Astrocyte (in vitro differentiated cells and primary cell): ENCODE measurements at places on chromosomes 13 and 19.

- H3K27ac ChIP-seq: no peak overlapping the region
- H3K27me3 ChIP-seq: no peaks in the 10 kb centered on the region
- no peak overlapping the region for H3K4me3 ChIP-seq
- H3K36me3 ChIP-seq: no peaks in the 10 kb centered on the region
- DNase-seq: no peak
Measured at GRCh38 chr19:7213628-7214323, 80.4 kb downstream of the INSR start.

GRCh38 chr19:18093439-18094161 is 4.0 kb upstream of the MAST3 start:
- H3K27ac ChIP-seq: no peak overlapping the region
- peaks cover 10% of the 10 kb centered on the region for H3K27me3 ChIP-seq
- no peak overlapping the region for H3K4me3 ChIP-seq
- no peaks in the 10 kb centered on the region for H3K36me3 ChIP-seq
- DNase-seq: no peak

GRCh38 chr13:89704040-89704439 is 1643.4 kb upstream of the MIR17HG start:
- H3K27me3 ChIP-seq: no peaks in the 10 kb centered on the region
- no peak for DNase-seq
- no peak overlapping the region for H3K27ac ChIP-seq
- no peaks in the 10 kb centered on the region for H3K36me3 ChIP-seq

DNA sequence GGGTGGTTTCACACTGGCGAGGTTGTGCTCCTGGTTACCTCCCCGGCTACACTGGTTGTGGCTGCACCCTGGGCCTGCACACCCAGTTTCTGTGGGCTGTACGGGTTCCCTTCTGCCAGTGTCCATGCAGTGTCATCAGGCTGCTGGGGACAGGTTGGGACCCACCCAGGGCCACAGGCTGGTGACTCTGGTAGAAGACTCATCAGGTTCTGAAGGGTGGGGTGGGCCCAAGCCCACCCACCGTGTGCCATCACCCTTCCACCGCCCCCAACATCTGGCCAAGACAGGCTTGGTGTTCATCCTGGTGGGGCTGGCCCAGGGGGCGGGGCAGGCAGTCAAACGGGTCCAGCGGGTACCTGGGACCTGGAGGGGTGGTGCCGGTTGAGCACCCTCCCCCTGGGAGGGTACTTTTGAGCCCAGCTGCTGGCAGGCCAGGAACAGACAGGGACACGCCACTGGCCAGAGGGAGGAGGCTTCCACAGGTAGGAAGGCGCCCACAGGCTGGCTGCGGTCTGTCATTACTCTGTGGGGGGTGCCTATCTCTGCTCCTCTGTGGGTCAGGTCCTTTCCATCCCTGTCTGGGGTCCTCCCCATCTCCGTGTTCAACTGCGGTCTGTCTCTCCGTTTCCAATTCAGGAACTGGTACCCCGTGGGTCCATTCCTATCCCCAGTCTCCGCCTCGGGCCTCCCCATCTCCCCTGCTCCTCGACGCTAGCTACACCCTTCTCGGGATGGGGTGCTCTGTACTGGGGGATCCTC is at the start of gene RNF225:
Gene RNF225, plus strand, starts transcription at position 437 of the 759 bp plus-strand sequence. CDS start 434 bp downstream, outside the sequence.
- no peak within 1 kb of the TSS for H3K27ac ChIP-seq
- peaks cover 25% of the 10 kb centered on the region for H3K36me3 ChIP-seq
- no peak for DNase-seq
- peaks cover 8% of the 10 kb centered on the region for H3K4me1 ChIP-seq

GRCh38 chr13:99332456-99332855 is 25.3 kb upstream of the GPR183 start:
- no peak overlapping the region for H3K4me3 ChIP-seq
- H3K4me1 ChIP-seq: peaks cover 6% of the 10 kb centered on the region
- H3K36me3 ChIP-seq: no peaks in the 10 kb centered on the region
- no peak overlapping the region for H3K27ac ChIP-seq
- no peaks in the 10 kb centered on the region for H3K27me3 ChIP-seq

DNA sequence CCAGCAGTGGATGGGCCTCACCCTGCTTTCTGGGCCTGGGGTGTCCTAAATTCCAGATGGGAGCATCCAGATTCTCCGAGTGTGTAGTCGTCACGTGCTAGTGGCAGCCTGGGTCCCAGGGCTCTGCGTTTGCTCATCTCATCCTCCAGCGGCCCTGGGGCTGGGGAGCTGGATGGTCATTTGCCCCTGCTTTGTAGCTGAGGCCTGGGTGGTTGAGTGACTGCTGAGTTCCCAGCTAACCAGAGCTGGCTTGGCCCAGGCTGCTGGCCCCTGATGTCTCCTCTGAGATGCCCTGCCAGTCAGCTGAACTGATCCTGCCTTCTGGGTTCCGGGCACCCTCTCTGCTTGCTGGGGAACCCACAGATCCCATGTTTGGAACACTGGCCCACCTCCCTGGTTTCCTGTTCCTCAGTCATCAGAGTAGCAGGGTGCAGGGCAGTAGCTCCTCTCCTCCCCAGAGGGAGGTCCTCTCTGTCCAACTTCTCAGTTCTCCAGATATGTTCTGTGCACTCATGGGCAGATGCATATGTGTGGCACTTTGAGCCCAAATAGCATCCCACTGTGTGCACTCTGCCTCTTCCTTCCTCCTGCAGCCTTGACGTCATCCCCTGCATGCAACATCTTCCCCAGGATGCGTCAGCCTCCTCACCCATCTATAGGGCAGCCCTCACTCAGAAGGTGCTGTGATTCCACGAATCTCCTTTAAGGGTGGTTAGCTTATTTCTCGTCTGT is 22.4 kb upstream of the CRTC1 start:
- H3K27ac ChIP-seq: peak overlapping the region; percentile 65
- H3K4me1 ChIP-seq: peaks cover 42% of the 10 kb centered on the region
- peak overlapping the region; percentile 13 for H3K4me3 ChIP-seq
- H3K27me3 ChIP-seq: no peaks in the 10 kb centered on the region

DNA sequence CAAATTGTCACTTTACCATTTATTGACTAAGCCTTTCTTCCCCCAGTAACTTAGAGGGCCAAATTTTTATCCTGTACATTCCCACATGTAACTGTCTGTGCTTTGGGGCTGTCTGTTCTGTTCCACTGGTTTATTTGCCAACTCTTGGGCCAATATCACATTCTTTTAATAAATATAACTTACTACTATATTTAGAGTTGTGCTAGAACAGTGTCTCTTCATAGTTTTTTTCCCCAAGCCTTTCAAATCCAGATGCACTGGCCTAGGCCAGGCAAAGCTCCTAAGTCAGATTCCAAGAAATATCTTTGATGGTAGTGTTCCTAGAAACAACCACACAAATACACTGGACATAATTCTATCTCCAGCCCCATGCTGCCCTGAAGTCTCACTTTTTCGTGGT is 16.0 kb upstream of the CEBPG start:
- H3K27me3 ChIP-seq: peaks cover 3% of the 10 kb centered on the region
- no peak overlapping the region for H3K4me3 ChIP-seq
- H3K27ac ChIP-seq: no peak overlapping the region
- H3K4me1 ChIP-seq: no peaks in the 10 kb centered on the region
- DNase-seq: no peak

DNA sequence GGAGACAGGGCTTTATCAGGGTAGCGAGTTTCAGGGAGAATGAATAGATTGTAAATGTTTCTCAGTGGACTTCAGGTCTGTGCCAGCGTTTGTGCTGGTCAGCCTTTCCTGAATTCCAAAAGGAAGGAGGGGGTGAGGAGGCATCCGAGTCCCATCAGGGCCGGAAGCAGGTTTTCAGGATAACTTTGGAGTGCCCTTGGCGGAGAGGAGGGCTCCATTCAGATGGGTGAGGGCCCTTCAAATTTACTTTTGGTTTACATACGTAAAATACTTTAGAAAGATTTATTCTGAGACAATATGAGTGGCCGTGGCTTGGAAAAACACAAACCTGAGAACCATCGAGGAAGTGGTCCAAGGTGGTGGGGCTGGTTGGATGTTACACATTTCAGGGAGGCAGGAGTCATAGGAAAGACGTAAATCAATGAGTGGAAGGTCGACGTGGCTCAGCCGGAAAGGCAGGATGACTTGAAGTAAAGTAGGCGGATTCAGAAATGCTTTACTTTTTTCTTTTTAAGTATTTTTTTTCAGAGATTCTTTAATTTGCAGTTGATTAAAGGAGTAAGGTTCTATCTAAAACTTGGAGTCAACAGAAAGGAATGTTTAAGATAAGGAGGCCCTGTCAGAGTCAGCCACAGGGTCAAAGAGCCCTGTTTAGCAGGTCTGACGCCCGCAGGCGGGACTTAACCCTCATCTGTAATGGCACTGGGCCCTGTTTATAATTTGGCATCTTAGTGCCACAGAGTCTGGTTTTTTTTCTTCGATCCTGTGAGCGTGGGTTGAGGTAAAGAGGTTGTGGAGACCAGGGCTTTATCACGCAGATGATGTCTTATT is 32.8 kb downstream of the ATP11A start:
- peaks cover 3% of the 10 kb centered on the region for H3K27me3 ChIP-seq
- peaks cover 27% of the 10 kb centered on the region for H3K4me1 ChIP-seq
- no peaks in the 10 kb centered on the region for H3K36me3 ChIP-seq

DNA sequence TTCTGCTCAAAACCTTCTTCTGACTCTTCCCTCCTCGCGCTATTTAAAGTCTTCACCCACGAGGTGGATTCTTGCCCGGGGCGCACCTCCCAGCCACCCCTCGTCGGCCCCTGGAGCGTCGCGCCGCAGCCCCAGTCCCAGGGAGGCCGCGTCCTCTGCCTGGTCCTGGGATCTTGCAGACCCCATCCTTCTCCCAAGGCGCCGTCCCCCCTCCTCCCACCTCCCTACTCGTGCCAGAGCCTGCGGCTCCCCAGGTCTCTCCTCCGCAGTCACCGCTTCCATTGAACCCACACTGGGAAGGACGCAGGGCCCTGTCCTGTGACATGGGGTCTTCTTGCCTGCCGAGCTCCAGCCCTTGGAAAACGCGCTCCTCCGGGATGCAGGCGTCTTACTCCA is 486 bp downstream of the ZNF808 start:
- H3K36me3 ChIP-seq: no peaks in the 10 kb centered on the region
- no peaks in the 10 kb centered on the region for H3K27me3 ChIP-seq
- DNase-seq: no peak
- peak overlapping the region; percentile 80 for H3K4me3 ChIP-seq
- no peaks in the 10 kb centered on the region for H3K4me1 ChIP-seq

- no peak overlapping the region for H3K27ac ChIP-seq
- no peaks in the 10 kb centered on the region for H3K27me3 ChIP-seq
- H3K4me3 ChIP-seq: no peak overlapping the region
Measured at GRCh38 chr19:6811906-6812305, 39.4 kb downstream of the VAV1 start.

DNA sequence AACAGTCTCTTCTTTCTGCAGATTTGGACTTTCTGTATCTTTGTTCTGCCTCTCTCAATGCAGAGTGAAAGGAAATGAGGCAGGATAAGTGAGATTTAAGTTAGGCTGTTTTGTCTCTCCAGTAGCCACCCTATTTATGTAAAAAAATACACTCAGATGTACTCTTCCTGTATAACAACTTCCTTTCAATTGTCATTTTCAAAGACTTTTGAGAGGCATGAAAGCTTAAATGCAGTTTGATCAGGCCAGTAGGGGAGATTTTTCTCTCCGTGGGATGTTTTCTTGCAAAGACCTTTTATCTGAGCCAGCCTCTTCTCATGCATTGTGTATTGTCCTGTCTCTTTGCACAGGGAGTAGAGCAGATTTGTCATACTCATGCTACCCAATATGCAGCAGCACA is 166.8 kb downstream of the SLITRK5 start:
- no peaks in the 10 kb centered on the region for H3K36me3 ChIP-seq
- H3K4me3 ChIP-seq: no peak overlapping the region
- no peak overlapping the region for H3K27ac ChIP-seq
- no peaks in the 10 kb centered on the region for H3K27me3 ChIP-seq
- no peaks in the 10 kb centered on the region for H3K4me1 ChIP-seq

GRCh38 chr19:28169168-28169887 is 1043.6 kb downstream of the UQCRFS1 start:
- no peaks in the 10 kb centered on the region for H3K4me1 ChIP-seq
- H3K27me3 ChIP-seq: no peaks in the 10 kb centered on the region

- no peaks in the 10 kb centered on the region for H3K4me1 ChIP-seq
- no peak for DNase-seq
- H3K27ac ChIP-seq: no peak overlapping the region
- H3K4me3 ChIP-seq: no peak overlapping the region
- no peaks in the 10 kb centered on the region for H3K27me3 ChIP-seq
Measured at GRCh38 chr19:45144431-45145269, 16.1 kb downstream of the NKPD1 start.

DNA sequence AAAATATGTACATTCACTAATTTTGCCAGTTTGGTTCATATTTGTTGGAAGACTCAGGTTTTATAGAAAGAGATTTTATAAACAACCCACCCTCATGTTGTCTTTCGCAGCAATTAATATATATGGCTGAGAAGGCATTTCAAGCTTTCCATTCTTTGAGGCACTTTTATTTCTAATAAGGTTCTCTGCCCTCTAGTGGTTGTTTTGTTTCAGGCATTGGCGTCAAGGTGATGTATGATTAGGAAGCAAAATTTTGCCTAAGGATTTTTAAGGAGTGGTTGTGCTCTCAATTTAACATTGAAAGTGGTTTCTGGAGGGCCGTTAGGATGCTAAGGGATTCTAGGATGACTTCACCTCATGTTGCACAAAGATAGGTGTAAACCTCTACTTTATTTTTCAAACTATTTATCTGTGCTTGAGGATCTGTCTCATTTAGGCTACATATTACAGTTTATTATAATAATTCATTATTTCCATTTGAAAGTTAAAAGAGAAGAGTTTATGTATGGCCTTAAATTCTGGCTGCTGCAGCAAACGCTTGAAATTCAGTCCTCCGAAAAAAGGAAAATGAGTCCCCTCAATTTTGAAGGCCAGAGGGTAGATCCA is 35.9 kb downstream of the OXGR1 start:
- DNase-seq: peak; percentile 1
- no peaks in the 10 kb centered on the region for H3K27me3 ChIP-seq

DNA sequence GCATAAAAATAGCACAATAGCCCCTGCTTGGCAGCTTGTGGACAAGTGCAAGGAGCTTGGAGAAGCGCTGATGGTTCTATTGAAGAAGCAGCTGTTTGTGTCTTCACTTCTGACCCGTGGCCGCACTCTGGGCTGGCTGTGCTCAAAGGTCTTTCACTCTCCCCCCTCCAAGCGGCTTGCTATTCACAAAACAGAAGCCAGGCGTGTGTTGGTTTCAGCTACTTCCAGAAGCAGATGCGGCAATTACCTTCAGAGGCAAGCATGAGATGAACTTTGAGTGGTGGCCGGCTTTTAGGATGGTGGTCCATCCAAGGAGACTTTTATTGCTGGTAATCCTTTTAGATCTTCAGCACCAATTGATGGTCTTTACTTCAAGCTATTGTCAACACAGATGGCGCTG is 188.5 kb upstream of the ARGLU1 start:
- no peak overlapping the region for H3K27ac ChIP-seq
- no peaks in the 10 kb centered on the region for H3K4me1 ChIP-seq
- H3K27me3 ChIP-seq: no peaks in the 10 kb centered on the region

- H3K36me3 ChIP-seq: no peaks in the 10 kb centered on the region
- DNase-seq: peak; percentile 32
- H3K4me1 ChIP-seq: peaks cover 6% of the 10 kb centered on the region
- no peaks in the 10 kb centered on the region for H3K27me3 ChIP-seq
Measured at GRCh38 chr19:33071887-33072286, 7.2 kb upstream of the RHPN2 start.

GRCh38 chr13:80530902-80531301 is 190.0 kb upstream of the SPRY2 start:
- H3K36me3 ChIP-seq: no peaks in the 10 kb centered on the region
- DNase-seq: no peak
- peaks cover 5% of the 10 kb centered on the region for H3K4me1 ChIP-seq
- no peak overlapping the region for H3K27ac ChIP-seq
